SK-N-SH (cell line): ENCODE measurements at places on chromosomes 12 and 14.

DNA sequence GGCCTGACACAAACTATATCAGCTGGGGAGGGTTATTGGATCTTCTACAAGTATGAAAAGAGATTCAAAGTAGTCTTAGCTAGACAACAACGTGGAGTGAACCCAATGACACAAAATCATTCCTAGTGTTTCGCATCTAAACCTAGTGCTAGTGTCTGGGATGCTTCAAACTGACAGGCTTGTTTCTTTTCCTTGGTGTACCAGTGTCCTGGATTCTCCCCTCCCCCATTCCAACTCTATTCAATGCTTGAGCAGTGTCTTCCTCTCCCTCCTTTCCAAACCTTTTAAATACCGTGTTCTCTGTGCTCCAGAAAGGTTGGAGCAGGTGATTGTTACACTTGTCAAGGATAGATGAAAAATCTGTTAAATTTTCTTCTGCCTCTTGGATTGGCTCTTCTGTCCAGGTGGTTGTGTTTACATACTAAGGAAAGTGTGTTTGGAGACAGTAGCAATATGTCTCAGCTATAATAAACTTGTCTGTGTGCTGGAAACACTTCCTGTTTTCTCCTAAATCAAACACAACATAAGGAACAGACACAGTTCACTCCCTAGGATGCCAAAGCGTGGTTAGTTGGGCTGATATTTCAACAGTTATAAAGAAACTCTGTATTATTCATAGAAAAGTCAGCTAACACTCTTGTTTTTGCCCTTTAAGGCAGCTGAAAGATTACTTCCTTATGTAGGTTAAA, 14.4 kb upstream of the GUCY2C start:
- no peak for DNase-seq

DNA sequence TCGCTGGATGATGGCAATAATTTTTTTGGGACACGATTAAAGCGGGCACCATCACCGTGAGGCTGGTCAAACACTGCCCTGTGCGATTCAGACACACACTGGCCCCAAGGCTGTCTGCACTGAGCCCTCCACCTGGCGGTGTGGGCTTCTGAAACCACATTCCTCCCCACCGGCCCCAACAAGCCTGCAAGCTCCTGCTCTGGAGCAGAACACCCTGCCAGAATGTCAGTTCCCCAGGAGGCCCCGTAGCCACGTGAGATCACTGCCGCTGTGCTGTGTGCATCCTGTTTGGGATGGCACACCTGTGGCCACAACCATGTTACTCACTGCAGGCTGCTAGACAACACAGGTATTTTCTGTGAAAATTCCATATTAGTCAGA, 7.9 kb downstream of the GSC start:
- no peak for DNase-seq

- DNase-seq, result no peak
These were observed 901.4 kb downstream of the AACS start for GRCh38 chr12:125966641-125967040.

GRCh38 chr12:77104286-77104685, 38.9 kb upstream of the E2F7 start:
- no peak for DNase-seq
